ENCODE measurements at places on chromosomes 3 and 15.

- DNase-seq = no peak
Measured at GRCh38 chr3:17755836-17756235, 13.4 kb upstream of the TBC1D5 start.

DNA sequence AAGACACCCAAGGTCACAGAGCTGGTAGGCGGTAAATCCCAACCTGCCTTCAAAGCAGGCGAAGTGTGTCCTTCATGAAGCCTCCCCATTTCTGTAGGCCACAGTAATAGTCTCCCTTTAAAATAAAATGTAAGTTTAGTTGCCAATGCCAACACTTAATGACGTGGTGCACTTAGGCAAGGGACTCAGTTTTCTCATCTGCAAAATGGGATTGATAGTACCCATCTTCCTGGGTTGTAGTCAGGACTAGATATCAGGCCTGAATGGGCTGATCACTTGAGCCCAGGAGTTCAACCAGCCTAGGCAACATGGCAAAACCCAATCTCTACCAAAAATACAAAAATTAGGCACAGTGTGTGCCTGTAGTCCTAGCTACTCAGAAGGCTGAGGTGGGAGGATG lies 114.6 kb downstream of the SHQ1 start:
- no peak for DNase-seq

DNA sequence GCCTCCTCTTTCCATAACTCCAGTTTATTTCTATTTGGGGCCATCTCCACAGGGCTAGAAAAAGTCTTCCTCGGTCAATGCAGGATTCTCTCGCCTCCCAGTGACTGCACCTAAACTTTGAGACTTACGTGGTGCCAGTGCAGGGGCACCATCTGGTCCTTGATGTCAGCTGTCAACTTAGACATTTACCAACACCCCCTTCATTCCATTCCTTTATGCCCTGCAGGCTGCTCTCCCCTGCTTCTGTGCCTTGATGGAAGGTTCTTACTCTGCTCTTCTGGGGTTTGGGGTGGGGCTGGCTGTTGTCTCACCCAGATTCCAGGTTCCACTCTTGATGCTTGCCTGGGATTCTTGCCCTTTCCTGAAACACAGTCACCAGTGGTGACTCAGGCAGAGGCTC lies 101.8 kb downstream of the ST8SIA2 start:
- no peak for DNase-seq

GRCh38 chr15:90706394-90707327 lies 10.5 kb upstream of the BLM start:
- no peak for DNase-seq

DNA sequence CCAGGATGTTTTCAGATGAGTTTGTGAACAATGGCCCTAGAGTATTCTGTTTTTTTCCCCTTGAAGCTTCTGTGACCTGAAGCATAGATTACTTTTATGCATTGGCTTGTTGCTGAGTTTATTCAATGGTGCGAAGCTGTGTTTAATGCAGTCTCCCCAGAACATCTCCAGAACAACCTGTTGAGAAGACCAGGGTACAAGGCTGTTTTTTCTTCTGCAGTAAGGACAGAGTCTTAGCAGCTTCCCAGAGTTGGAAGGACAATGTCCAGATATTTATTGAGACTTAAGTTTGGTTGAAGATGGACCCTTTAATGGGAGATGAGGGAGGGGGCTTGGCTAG lies 295.6 kb downstream of the LRTM1 start:
- DNase-seq = no peak

GRCh38 chr3:130997289-130997688 lies 29.3 kb downstream of the ASTE1 start:
- no peak for DNase-seq
